ENCODE measurements at places on chromosomes 12 and 14.
A peak's percentile ranks its signal among the peaks of the same experiment; 100 is the strongest.

- DNase-seq = peak; percentile 59
- H3K27ac ChIP-seq = peak overlapping the region; percentile 50
These were observed 139.3 kb downstream of the ADGRD1 start for GRCh38 chr12:131092901-131093603.

DNA sequence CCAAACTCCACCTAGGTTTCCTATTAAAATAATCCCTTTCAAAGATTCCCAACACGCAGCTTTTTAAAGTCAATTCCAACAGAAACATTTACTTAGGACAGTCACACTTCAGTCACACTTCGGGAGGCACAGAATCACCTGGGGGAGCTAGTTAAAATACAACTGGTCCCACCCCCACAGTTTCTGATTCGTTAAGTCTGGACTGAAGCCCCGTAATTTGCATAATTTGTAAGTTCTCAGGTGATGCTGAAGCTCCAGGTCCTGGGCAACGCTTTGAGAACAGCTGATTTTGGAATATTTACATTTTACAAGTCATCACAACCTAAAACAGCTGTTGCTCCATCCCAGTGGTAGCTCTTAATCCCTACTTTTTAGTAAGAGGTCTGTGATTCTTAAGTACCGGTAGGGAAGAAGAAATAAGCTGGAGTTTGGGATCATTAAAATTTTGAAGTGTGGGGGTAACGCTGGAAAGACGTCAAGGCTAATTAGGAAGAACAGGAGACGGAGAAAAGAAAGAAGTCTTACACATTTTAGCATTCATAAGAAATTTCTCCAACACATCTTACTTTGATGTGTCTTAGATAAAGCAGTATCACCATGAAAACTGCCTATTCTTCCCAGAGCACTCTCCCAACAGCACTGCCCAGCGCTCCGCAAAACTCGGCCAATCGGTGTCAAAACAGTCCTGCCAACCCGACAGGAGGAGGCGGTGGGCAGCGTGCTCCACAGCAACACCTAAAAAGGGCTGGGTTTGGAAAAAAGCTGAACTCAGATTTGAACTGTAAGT is 1.1 kb downstream of the IPO8 start:
- H3K27me3 ChIP-seq = peaks cover 3% of the 10 kb centered on the region
- H3K4me1 ChIP-seq = peaks cover 44% of the 10 kb centered on the region
- DNase-seq = peak; percentile 27
- H3K36me3 ChIP-seq = peaks cover 9% of the 10 kb centered on the region
- H3K4me3 ChIP-seq = peak overlapping the region; percentile 91

DNA sequence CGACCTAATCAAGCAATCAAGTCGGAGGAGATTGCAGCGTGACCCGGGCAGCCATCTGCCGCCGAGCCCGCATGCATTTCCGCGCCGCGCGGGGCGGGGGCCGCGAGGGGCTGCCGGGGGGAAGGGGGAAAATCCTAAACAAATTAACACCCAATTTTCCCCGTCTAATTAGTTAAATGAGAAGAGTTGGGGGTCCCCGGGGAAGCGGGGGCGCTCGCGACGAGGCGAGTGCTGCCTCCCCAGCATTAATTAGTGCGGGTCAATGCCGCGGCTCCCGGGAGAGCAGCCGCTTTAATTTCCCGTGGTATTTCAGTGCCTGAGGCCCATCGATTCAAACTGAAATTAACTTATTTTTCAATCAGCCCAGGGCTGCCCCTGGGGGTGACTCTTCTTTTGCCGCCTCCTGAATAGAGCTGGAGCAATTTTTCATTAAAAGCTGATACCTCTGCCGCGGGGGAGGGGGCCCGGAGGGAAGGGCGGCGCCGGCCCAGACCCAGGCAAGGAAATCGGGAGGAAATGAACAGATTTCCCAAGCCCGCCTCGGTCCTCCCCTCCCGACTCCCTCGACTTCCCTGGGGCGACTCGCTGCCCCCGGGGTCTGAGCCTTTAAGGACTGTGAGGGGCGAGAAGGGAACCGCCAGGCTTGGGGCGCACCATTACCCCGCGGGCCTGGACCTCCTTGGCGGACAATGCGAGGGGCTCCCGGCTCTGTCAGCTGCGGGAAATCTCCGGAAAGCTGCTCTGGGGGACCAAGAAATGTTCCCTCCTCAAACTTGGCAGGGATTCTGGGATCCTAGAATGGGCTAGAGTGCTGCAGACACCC is 18.9 kb downstream of the VSX2 start:
- H3K4me1 ChIP-seq = peaks cover 5% of the 10 kb centered on the region
- H3K27me3 ChIP-seq = peaks cover 8% of the 10 kb centered on the region
- no peak overlapping the region for H3K27ac ChIP-seq
- H3K4me3 ChIP-seq = peak overlapping the region; percentile 70
- DNase-seq = no peak

DNA sequence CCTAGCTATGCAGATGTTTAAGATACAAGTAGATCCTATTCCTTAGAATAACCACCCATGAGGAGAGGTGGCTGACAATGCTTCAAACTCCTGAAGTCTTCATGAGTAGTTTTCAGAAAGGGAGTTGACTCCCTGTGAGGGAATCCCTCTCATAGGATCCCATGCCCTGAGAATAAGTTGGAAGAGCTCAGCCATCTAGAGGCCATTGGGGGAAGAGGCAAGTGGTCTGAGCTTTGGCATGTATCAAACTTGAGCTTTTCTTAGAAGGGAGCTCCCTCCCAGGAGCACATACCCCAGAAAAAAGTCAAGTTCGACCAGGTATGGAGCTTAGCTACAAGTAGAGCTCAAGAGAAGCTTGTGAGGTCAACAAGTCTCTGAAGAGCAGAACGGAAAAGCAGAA is 165.7 kb upstream of the RBM19 start:
- DNase-seq = no peak
- no peaks in the 10 kb centered on the region for H3K4me1 ChIP-seq
- H3K27me3 ChIP-seq = no peaks in the 10 kb centered on the region
- no peaks in the 10 kb centered on the region for H3K36me3 ChIP-seq

GRCh38 chr14:48454887-48455286 is 779.5 kb upstream of the MDGA2 start:
- H3K4me1 ChIP-seq = no peaks in the 10 kb centered on the region
- H3K4me3 ChIP-seq = no peak overlapping the region
- H3K27ac ChIP-seq = no peak overlapping the region
- no peaks in the 10 kb centered on the region for H3K27me3 ChIP-seq
- H3K36me3 ChIP-seq = no peaks in the 10 kb centered on the region
- DNase-seq = no peak

- no peak overlapping the region for H3K4me3 ChIP-seq
- DNase-seq = no peak
- no peak overlapping the region for H3K27ac ChIP-seq
- H3K27me3 ChIP-seq = peaks cover 4% of the 10 kb centered on the region
- H3K36me3 ChIP-seq = no peaks in the 10 kb centered on the region
These were observed 326.9 kb upstream of the DIO3 start for GRCh38 chr14:101234244-101234937.

DNA sequence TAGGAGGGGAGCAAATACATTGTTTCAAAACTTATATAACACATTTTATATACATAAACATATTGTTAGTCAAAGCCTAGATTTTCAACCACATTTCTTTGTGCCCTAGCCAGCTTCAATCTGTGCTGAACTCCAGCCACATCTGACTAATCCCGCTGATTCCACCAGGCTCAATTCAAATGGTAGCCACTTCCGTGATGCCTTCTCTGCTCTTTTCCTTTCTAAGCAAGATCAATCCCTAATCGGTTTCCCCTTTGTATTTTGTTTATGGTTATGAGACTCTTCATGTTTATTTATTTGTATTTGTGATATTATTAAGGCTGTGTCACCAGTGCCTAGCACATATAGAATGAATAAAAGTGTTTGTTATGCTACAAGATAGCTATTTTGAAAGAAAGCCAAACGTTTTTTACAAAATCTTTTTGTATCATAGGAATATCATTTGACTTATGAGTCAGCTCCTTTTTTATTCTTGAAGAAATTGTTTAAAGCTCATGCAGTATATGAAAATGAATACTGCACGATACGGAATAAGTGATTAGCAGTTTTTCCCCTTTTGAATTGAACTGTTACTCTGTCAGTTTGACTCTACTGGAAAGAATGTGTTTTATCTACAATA is 110.2 kb downstream of the PLEKHA5 start:
- no peak for DNase-seq
- H3K27me3 ChIP-seq = no peaks in the 10 kb centered on the region
- H3K4me1 ChIP-seq = peaks cover 16% of the 10 kb centered on the region
- no peak overlapping the region for H3K4me3 ChIP-seq

DNA sequence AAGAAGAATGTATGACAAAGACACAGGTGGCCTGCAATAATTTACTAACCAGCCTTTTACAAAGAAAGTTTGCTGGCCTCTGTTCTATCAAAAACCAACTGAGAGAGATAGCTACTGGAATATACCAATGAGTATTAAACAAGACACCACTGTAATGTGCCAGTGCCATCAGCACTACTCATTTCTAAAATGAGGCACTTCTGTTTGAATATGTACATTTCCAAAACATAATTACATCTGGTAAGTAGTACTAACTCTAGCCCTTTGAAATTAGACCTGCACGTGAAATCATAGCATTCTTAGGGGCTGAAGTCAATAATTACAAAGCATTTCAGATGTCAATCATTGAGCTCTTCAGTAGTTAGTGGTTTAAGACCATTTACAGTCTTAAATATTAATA is 6.9 kb upstream of the SYCP3 start:
- H3K4me1 ChIP-seq = peaks cover 15% of the 10 kb centered on the region
- H3K36me3 ChIP-seq = peaks cover 41% of the 10 kb centered on the region
- H3K27me3 ChIP-seq = no peaks in the 10 kb centered on the region
- no peak for DNase-seq

DNA sequence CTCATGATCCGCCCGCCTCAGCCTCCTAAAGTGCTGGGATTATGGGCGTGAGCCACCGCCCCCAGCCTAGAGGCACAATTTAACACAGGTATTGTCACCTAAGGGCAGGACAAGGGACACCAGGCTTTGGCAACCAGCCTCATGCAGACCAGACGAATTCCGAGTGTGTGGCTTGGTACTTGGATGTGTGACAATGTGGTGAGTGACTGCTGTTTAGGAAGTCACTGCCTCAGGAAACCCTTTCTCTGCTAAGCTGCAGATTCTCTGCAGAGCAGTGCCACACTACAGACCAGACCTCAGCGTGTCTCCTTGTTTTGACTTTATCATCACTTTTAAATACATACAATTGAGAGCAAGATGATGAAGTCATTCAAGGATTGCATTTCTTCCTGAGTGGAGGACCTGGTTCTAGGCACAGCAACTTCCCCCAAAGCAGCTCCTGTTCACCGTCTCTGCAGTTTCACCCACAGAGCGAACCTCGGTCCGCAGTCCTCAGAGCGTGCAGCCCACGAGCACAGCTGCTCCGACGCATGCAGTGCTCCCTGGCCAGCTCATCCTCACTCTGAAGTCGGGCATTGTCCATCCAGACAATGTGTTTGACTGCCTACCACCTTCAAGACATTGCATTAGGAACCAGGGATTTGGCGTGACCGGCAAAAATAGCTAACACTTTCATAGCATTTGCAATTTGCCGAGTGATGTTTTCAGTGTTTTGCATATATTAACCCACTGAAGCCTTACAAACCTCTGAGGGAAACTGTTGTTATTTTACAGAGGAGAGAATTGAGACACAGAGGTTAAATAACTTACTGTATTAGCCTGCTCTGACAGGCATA is 235.2 kb downstream of the CHST11 start:
- peaks cover 17% of the 10 kb centered on the region for H3K36me3 ChIP-seq
- H3K4me3 ChIP-seq = no peak overlapping the region
- H3K27me3 ChIP-seq = no peaks in the 10 kb centered on the region
- H3K4me1 ChIP-seq = peaks cover 84% of the 10 kb centered on the region

DNA sequence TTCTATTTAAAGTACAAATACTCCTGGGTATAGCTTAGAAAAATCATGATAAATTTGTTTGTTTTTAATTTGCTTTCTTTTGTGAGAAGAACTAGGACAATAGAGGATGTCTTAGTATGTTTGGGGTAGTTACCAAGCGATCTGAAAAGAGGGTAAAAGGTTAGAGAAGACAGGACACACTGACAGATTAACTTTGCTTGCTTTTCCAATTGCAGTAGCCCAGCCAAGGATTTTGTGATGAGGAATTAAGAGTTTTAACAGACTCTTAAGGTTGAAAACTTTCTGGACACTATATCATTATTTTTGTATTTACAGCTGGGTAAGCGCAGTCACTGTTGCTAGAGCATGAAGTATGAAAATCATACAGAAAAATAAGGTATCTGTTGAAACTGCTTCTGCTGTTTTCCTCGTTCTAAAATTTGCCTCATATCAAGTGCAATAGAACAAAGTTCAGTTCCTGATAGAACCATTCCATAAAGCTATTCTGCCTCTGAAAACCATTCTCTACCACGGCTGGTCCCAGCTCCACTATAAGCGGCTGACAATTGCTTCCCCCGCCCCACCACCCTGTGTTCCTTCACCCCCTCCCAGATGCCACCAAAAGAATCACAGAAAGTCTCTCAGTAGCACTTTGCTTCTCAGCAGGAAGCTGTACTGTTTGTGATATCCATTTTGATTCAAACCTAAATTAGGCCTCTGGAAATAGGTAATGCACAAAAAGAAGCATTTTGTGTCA is 413.4 kb downstream of the BCAT1 start:
- no peaks in the 10 kb centered on the region for H3K27me3 ChIP-seq
- H3K4me1 ChIP-seq = no peaks in the 10 kb centered on the region
- H3K4me3 ChIP-seq = no peak overlapping the region
- no peaks in the 10 kb centered on the region for H3K36me3 ChIP-seq
- no peak overlapping the region for H3K27ac ChIP-seq

GRCh38 chr12:45124485-45125155 is 73.7 kb upstream of the DBX2 start:
- no peaks in the 10 kb centered on the region for H3K36me3 ChIP-seq
- peaks cover 9% of the 10 kb centered on the region for H3K27me3 ChIP-seq
- H3K4me1 ChIP-seq = no peaks in the 10 kb centered on the region
- DNase-seq = no peak

DNA sequence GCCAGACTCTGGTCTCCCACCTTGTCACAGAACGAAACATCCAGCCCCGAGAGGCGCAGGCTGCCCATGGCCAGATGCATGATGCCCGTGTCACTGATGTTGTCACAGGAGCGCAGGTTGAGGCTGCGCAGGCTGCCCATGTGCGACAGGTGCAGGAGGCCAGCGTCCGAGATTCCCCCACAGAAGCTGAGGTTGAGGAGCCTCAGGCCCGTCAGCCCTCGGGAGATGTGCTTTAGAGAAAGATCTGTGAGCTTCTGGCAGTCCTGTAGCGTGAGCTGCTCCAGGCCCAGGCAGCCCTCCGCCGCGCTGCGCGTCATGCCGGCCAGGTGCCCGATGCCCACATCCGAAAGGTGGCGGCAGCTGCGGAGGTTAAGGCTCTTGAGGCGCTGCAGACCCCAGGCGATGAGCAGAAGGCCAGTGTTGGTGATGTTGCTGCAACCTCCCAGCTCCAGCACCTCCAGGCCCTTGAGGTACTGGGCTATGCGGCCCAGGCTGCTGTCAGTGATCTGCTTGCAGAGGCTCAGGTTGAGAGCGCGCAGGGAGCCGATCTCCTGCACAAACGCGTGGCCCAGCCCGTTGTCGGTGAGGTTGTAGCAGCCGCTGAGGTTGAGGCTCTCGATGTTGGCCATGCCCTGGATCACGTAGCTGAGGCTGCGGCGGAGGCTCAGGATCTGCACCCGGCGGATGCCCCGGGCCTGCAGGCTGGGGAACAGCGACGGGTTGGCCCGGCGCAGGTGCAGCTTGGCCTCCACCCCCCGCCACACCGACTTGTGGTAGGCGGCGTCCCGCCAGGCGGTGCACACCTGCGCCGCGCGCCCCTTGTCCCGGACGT is 991 bp downstream of the FBXL14 start:
- peak overlapping the region; percentile 74 for H3K27ac ChIP-seq
- H3K36me3 ChIP-seq = peaks cover 5% of the 10 kb centered on the region
- peak; percentile 51 for DNase-seq
- peak overlapping the region; percentile 93 for H3K4me3 ChIP-seq
- H3K27me3 ChIP-seq = no peaks in the 10 kb centered on the region

- H3K36me3 ChIP-seq = peaks cover 4% of the 10 kb centered on the region
- DNase-seq = no peak
- no peaks in the 10 kb centered on the region for H3K4me1 ChIP-seq
- peaks cover 5% of the 10 kb centered on the region for H3K27me3 ChIP-seq
- no peak overlapping the region for H3K4me3 ChIP-seq
- no peak overlapping the region for H3K27ac ChIP-seq
These were observed 791.7 kb downstream of the AACS start for GRCh38 chr12:125856896-125857295.

All from activated naive CD8-positive, alpha-beta T cell treated with anti-CD3 and anti-CD28 coated beads, Interleukin-2, amount 50 U/mL, for 24 hours (primary cell).